Hippocampal formation (tissue), 2 donors: ENCODE measurements at places on chromosomes 7 and 10.

DNA sequence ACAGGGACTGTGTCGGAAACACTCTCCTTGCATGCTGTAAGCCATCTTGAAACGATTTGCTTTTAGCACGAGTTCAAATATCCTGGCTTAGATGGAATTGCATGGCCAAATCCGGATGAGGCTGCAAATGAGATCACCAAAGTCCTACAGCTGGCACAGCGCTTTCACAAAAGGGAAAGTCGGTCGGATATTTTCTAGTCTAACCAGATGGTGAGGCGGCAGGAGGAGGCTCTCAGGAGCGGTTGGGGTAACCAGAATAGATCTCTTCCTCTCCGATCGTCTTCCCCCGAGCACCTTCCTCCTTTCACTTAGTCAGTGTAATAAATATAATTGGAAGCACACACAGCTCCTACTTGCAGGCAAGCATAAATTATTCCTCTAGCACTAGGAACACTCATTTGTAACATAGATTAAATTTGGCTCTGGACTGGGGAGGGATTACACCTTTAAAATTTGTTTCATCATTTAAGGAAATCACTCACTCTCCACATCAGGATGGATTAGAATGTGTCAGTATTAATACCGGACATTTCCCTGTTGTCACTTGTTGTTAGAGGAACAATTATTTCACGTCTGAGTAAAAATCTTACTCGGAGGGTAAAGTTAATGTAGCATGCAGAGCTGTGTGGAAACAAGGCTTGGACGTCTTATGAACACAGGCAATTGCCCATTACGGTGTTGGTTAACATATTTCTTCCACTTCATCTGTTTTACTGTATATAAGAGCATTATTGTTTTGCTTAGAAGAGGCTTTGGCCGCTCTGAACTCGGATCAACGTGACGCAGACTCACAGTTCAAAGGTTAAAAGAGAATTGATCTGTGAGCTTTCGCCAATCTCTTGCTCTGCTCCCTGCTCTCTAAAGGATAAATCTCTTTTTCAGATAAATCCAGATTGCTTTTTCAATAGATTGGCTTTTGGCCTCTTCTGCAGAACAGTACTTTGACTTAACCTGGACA is 857.9 kb downstream of the TYW1 start:
- DNase-seq = no peak

DNA sequence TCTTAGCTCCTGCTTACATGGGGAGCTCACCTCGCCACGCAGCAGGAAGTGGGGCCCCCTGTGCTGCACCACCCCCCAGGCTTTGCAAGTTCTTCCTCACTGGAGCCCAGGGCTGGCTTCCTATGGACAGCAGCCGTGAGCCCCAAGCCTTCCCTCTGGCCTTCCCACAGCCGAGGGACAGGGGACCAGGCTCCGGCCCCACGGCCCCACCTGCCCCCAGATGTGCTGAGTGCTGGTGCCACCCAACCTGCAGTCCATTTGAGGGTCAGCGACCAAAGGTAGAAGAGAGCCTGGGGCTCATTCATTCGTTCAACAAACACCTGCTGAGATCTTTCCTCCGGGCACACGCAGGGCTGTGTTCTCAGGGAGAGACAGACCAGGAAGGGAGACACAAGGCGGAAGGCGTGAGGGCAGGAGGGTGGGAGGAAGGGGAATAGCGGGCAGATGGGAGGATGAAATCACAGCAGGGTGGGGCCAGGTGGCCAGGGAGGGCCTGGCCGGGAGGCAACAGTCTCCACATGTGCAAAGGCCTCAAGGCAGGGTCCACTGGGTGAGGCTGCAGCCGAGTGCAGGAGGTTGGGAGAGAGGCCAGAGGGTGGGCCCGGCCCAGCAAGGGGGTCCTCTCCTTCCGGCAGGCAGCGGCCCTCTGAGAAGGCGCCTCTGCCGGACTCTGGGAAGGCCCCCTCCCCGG is 100.1 kb downstream of the FOXL3 start:
- DNase-seq = no peak

GRCh38 chr7:95537468-95537867 is 51.7 kb downstream of the ASB4 start:
- DNase-seq = no peak

DNA sequence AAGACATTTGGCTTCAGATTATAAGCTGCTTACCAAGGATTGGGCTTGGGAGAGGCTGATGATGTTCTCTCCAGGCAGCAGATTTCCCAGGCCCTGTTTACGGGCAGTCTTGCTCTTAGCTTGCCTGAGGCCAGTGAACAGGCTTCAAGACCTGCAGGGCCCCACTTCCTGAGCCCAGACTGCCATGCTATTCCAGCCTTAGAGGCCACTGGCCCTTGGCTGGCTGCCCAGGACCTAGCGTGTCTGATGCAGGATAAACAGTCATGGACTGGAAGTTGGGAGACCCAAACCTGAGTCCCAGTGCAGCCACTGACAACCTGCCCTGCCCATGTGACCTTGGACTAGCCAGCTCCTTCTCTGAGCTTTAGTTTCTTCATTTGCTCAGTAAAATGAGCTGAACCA is 2.9 kb downstream of the PRXL2A start:
- no peak for DNase-seq

- no peak for DNase-seq
Observed at GRCh38 chr7:159154243-159154642, 9.6 kb upstream of the VIPR2 start.

DNA sequence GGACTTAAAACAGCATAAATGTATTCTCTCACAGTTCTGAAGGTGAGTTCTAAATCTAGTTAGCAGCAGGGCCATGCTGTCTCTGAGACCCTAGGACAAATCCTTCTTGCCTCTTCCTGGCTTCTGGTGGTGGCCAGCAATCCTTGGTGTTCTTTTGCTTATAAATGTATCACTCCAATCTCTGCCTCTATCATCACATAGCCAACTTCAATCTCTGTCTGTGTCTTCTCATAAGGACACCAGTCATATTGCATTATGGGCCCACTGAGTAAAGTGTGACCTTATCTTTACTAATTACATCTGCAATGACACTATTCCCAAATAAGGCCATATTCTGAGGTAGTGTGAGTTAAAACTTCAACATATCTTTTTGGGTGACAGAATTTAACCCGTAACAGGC is 778.9 kb downstream of the KCNMA1 start:
- DNase-seq = no peak

GRCh38 chr10:70344144-70344543 is 38.3 kb downstream of the LRRC20 start:
- no peak for DNase-seq

DNA sequence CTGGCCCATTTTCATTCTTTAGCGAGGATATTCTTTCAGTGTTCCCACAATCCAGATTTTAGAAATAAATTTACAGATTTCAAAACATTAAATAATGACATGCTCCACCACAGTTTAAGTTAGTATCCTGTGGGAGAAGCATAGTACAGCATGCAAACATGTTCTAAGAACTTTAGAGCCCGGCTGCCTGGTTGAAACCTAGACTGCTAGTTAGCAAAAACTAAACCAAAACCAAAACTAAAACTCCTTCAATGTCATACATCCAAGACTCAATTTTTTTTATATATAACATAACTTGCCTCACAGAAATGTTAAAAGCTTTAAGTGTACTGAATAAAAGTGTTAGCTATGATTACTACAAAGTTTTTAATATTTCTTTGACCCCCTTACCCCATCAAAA is 17.0 kb downstream of the TRA2A start:
- no peak for DNase-seq

GRCh38 chr7:11373546-11374142 is 400.0 kb downstream of the PHF14 start:
- DNase-seq = no peak

- no peak for DNase-seq
Observed at GRCh38 chr10:18238870-18239485, 98.8 kb downstream of the CACNB2 start.

DNA sequence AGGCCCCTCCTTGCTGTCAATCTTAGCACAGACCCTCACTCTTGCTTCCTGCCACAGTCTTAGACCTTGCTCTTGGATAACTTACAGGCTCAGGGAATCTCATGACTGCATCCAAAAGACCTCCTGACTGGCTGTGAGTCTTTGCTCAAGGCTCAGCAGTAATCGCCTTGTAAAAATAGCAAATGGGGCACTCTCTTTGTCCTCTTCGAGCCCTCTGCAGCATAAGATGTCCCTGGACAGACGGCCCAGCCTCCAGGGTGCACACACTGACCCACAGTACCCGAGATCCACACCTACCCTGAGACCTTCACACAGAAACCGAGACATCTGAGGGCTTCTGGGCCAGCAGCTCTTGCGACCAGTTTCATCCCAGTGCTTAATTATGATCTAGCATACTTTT is 65.9 kb upstream of the DDC start:
- no peak for DNase-seq

DNA sequence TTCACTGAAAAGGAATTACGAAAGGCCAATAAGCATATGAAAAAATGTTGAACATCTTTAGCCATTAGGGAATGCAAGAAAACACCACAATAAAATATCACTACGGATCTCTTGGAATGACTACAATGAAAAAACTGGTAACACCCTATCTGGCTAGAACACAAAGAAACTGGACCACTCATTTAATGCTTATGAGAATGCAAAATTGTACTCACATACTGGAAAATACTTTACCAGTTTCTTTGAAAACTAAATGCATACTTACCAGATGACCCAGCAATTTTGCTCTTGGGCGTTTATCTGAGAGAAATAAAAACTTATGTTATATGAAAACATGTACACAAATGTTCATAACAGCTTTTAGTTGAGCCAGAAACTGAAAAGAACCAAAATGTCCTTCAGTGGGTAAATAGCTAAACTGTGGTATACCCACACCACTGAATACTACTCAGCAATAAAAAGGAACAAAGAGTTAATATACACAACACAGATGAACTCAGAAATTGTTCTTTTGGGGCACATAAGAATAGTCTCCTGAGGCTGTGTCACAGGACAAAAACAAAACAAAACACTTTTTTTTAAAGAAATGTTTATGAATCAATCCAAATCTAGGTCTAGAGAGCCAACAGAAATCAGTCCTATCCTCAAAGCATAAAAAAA is 23.5 kb downstream of the CNOT4 start:
- no peak for DNase-seq

GRCh38 chr10:28788252-28788651 is 110.9 kb downstream of the BAMBI start:
- DNase-seq = no peak

- no peak for DNase-seq
Observed at GRCh38 chr10:130434446-130435385, 298.5 kb downstream of the GLRX3 start.

DNA sequence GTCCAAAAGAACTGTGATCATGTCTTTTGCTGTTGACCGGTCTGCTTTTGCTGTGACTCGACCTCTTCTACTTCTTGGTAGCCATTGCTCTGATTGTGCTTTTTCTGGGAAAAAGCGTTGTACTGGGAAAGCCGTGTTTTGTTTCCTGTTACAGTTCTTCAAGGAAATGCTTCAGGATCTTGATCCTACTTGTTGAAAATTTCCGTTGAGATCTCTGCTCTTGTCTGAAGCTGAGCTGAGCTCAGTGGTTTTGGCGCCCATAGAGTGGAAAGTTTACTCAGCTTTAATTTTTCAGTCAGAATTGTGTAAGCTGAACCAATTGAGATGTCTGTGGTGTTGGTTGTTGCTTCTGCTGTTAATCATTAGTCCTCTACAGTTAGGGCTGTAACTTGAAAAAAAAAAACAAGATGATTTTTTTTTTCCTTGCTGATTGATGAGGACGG is 302.2 kb downstream of the CCDC3 start:
- DNase-seq = no peak

DNA sequence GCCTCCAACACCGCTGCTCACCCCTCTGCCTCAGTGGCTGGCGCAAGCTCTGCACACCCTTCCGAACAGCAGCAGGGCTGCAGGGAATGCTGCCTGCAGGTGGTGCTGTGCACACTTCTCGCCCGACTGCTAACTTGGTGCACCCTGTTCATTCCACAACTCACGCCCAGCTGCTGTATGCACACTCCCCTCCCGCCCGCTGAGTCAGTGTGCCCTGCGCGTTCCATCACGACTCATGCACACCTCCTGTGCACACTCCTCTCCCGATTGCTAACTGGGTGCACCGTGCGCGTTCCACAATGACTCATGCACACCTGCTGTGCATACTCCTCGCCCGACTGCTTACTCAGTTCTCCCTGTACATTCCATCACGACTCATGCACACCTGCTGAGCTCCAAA is 21.5 kb downstream of the ADARB2 start:
- no peak for DNase-seq
